ENCODE measurements at places on chromosomes 3 and 15.

DNA sequence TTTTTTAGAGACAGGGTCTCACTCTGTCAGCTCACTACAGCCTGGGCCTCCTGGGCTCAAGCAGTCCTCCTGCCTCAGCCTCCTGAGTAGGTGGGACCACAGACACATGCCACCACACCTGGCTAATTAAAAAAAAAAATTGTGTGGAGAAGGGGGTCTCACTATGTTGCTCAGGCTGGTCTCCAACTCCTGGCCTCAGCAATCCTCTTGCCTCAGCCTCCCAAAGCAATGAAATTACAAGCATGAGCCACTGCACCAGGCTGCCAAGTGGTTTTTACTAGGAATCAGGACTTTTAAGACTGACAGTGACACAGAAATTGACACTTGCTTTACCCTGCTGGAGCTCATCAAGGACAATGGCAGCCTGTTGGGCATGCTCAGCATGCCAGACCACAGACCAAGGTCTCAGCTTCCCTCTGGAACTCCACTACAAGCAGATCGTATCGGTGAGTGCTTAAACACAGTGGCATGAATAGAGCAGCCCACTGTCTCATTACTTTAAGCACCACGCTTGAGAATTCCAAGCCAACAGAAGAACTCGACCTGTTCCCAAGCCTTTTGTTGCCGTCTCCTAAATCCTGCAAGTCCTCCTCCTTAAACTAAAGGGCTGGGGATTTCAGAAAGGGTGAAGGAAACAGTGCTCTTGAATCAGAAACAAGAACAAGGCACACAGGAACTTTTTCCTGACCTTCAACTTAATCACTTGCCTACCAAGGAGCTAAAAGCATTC is 41.4 kb downstream of the EOMES start:
- DNase-seq: no peak

DNA sequence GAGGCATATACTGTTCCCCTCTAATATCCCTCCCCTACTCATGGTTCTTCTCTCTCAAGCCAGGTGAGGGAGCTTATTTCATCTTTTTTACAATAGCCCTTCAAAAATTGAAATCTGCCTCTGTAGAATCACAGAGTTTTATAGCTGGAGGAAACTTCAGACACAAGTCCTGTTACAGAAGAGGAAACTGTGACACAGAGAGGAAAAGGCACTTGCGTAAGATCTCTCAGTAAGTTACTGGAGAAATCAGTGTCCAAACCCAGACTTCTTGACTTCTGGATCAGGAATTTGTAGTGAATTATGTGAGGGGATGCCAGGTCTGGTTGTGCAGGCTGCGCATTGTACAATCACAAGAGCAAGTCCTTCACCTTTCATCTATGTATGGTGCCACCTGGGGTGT is 4.6 kb downstream of the FGD5 start:
- peak; percentile 30 for DNase-seq

DNA sequence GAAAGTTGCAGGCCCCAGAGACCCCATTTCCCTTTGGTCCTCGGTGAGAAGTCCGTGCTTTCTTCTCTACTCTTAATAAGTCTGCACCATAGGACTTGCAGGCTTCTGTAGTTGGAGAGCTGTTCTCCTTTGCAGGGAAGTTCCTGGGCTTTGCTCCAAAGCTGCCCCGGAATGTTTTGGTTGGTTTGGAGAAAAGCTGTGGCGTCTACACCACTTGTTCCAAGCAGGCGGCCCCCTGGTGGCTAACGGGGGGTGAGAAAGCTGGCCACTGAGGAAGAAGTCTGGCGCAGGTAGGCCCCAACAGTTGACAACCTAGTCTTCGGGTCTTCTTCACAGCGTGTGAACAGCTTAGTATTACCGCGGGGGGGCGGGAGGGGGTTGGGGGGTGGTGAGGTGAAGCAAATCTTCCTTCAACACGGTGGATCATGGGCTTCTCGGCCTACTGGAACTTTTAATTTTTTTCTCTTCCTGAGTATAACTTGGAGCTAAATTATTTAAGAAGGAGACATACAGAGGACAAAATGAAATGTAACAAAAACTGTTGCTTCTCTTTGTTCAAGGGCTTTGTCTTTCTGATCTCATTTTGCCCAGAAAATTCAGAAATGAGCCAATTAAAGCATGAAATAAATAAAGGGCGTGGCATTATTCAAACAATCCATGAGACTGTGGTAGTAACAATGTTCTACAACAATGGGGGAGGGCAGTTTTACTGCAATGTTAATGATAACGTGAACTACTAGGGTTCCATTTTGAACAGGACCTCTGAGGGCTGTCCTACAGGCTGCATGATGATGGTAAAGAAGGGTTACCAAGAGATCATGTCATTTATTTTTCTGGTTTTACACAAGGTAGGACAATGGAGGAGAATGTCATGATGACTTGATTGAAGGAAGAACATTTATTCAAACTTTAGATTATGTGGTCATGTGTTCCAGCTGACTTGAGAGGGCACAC is 2.2 kb upstream of the THRB start:
- DNase-seq: peak; percentile 69

DNA sequence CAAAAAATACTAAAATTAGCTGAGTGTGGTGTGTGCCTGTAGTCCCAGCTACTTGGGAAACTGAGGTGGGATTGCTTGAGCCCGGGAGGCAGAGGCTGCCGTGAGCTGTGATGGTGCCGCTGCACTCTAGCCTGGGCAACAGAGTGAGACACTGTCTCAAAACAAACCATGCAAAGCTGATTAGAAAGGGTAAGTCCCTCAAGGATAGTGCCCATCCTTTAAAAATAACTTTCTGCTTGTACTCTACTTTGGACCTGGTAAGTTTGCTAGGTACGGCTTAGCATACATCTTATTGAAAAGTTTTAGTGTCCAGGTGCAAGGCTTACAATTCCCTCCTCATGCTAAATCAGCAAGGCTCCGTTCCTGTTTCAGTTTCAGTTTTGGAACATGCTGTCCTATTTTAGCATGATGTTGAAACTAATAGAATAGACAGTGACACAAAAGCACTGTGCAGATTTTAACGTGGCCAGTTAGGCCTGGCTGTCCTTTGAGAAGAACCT is 21.4 kb downstream of the FEM1B start:
- no peak for DNase-seq

DNA sequence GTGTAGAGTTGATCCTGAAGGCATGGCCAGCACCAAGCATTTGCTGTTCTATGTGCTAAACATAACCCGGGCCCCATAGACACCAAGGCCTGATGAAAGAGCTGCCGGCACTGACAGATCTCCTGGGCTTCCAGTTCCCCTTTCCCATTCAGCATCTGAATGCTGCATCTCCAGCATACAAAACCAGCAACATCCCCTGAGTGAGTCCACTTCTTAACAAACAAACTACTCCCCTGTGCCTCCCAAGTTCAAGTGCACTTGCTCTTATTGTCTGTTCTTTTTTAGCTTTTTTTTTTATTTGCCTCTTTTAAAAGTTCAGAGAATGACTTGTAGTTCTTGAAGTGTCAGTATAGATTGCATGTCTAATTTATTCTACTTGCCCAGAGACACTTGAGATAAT is 156.0 kb downstream of the EDEM1 start:
- no peak for DNase-seq
